IPS DF 6.9 (cell line): ENCODE measurements at places on chromosomes 4 and X.

DNA sequence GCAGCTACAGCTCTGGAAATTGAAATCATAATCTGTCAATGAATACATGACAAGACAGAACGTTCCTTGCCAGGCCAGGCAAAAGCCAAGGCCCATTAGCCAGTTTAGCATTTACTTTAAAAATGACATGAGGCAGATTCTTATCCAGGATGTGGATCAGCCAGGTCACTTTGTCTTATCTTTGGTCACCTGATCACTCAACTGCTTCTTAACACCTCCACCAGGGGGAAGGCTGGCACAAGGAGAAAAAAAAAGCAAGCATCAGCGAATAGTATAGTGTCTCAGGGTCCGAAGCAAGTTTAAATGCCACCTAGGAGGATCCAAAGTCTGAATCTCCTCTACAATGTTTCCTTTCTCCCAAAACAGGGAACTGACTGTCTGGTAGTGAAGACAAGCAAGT, 18.8 kb downstream of the ATP1B4 start:
- no peaks in the 10 kb centered on the region for H3K4me1 ChIP-seq
- H3K27me3 ChIP-seq, result no peaks in the 10 kb centered on the region
- H3K36me3 ChIP-seq, result no peaks in the 10 kb centered on the region
- H3K4me3 ChIP-seq, result no peak overlapping the region
- DNase-seq, result peak; percentile 7

DNA sequence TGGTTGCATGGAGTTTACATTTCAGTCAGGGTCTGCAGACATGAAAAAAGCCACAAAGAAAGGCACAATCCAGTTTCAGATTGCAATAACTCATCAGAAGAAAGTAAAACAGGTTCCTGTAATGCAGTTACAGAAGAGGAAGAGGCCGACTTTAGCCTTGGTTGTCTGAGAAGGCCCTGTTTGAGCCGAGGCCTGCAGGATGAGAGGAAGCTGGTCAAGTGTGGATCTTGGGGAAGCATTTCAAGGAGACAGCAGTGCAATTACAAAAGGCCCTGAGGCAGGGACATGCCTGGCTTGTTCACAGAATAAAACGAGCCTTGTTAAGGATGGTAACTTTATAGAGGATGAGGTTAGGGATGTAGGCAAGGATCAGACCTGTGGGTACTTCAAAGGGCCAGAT, 62.4 kb downstream of the AFF2 start:
- no peaks in the 10 kb centered on the region for H3K36me3 ChIP-seq
- no peaks in the 10 kb centered on the region for H3K27me3 ChIP-seq
- no peak overlapping the region for H3K27ac ChIP-seq
- H3K4me1 ChIP-seq, result no peaks in the 10 kb centered on the region
- H3K4me3 ChIP-seq, result no peak overlapping the region

DNA sequence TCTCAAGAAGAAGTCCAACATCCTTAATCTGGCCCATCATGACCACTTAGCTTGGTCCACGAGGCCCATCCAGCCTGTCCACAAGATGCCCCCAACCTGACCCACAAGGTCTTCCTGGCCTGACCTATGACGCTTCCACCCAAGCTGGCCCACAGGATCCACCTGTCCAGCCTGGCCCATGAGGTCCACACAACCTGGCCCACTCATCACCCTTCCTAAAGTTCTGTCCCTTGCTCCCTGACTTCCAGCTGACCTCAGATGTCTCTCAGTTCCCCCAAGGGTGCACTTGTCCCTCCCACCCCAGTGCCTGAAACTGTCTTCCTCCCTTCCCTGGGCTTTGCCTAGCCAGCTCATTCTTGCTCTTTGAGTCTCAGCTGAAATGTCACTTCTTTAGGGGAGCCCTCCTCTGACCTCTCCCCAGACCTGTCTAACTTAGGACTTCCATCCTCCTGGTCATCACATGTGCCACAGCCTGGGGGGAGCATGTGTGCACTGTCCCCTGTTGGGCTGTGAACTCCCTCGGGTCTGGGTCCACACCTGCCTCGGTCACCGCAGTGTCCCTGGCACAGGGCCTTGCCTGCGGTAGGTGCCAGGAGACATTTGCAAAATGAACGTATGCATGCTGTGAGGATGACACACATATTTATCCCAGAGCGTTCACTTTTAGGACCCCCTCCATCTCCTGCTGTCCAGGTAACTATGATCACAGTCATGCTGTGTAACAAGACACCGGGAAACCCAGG, 61.7 kb downstream of the EVC start:
- H3K27ac ChIP-seq, result no peak overlapping the region
- H3K4me3 ChIP-seq, result no peak overlapping the region

DNA sequence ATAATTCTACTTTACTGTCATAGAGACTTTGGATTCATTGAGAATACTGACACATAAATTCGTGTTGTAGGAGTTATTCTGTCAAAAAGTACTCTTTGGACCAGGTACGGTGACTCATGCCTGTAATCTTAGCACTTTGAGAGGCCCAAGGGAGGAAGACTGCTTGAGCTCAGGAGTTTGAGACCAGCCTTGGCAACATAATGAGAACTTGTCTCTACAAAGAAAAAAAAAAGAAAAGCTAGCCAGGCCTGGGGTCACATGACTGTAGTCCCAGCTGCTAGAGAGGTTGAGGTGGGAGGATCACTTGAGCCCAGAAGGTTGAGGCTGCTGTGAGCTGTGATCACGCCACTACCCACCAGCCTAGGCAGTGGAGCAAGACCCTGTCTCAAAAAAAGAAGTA, 54.9 kb downstream of the WDR19 start:
- H3K27ac ChIP-seq, result no peak overlapping the region
- no peaks in the 10 kb centered on the region for H3K4me1 ChIP-seq
- no peak for DNase-seq
- no peak overlapping the region for H3K4me3 ChIP-seq
- no peaks in the 10 kb centered on the region for H3K27me3 ChIP-seq

DNA sequence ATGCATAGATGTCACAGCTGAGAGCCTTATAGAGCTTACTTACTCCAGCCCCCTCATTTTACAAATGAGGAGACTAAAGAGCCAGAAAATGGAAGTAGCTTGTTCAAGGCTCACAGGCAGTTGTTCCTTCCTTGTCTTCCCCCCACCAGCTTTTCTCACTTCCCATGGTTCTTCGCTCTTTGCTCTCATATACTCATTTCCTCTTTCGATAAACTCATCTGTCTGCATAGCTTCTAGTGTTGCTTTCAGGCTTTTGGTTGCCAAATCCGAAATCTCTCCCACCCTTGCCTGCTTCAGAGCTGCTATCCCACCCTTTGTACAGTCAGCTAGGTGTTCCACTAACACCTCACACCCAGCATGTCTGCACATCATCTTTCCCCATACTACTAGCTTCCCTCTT, 25.0 kb upstream of the GJB1 start:
- no peak overlapping the region for H3K27ac ChIP-seq
- no peaks in the 10 kb centered on the region for H3K27me3 ChIP-seq
- no peak for DNase-seq
- no peak overlapping the region for H3K4me3 ChIP-seq
- no peaks in the 10 kb centered on the region for H3K36me3 ChIP-seq
- no peaks in the 10 kb centered on the region for H3K4me1 ChIP-seq

DNA sequence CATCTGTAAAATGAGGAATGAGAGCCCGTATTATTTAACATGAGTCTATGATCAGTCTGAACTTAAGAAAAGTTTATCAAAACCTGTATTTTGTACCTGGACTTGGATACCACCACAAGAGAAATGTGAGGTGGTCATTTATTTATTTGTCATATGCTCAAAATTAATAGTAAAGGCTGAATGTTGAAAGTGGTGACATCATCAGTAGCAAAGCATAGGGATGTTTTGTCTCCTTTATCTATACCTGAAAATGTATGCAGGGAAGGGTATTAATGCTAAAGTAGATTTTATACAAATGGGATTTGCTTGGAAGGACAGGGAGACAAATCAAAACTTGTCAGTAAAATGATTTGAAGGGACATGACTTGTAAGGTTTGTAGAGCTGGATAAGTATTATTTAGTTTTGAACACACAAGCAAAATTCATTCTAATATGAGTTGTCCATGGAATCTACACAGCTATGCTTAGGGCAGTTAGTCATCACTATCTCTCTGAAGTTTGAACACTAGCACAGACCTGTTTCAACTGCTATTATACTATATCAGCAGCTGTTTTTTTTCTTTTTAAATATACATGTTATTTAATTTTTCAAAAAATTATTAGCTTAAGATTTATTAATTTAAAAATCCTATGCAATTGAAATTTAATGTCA, 52.4 kb upstream of the GUCY1A1 start:
- no peaks in the 10 kb centered on the region for H3K36me3 ChIP-seq
- no peaks in the 10 kb centered on the region for H3K27me3 ChIP-seq
- no peaks in the 10 kb centered on the region for H3K4me1 ChIP-seq

DNA sequence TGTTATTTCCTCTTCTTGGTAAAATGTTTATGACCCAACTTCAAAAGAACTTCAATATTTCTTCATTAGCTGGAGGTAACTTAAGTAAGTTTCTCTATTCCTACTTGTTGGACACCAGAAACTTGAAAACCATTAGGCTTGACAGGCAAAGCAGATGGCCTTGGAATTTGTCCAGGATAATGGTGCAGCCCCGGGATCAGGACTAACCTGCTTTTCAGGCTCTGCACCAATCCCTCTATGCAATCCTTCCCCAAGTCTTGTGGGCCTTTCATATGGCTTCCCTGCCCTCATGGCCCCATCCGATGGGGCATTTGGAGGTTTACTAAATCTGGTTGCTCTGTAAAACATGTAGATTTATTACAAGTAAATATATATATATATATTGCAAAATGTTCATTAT, 68.5 kb downstream of the SPINK2 start:
- no peaks in the 10 kb centered on the region for H3K27me3 ChIP-seq
- DNase-seq, result no peak
- H3K27ac ChIP-seq, result no peak overlapping the region

DNA sequence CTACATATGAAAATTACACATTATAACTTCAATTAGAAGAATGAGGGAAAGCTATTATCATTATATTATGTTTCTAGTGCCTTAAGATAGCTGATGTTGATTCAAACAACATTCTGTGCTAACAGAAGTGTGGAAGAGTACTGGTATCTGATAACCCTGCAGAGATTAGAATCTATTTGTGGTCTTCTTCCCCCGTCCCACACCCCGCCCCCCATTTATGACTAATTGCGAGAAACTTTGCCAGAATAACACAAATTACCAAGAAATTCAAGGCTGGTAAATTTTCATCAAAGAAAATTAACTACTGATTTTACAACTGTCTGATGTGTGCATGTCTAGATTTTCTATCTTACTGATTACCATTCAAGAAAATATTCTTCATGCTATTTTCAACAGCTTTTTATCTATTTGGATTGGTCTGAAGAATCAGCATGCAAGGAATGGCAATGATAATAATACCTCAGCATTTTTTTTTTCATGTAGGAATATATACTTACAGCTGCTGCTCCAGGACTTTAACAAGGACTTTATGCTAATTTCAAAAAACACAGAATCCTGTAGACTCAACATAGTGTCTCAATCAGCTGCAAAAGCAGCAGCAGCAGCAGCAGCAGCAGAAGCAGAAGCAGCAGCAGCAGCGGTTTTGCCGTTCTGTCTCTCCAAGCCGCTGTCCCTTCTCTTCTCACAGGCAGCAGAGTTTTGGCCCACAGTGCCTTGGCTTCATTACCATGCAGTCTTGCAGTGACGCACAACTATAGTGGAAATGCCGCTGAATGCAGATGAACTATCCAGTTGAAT, 126.7 kb downstream of the FRYL start:
- H3K36me3 ChIP-seq, result no peaks in the 10 kb centered on the region
- no peak overlapping the region for H3K27ac ChIP-seq
- no peaks in the 10 kb centered on the region for H3K4me1 ChIP-seq
- H3K27me3 ChIP-seq, result no peaks in the 10 kb centered on the region
- DNase-seq, result no peak

GRCh38 chr4:129532573-129532972, 436.6 kb downstream of the C4orf33 start:
- H3K27me3 ChIP-seq, result no peaks in the 10 kb centered on the region
- no peaks in the 10 kb centered on the region for H3K4me1 ChIP-seq
- H3K36me3 ChIP-seq, result no peaks in the 10 kb centered on the region
- no peak overlapping the region for H3K27ac ChIP-seq
- no peak for DNase-seq

DNA sequence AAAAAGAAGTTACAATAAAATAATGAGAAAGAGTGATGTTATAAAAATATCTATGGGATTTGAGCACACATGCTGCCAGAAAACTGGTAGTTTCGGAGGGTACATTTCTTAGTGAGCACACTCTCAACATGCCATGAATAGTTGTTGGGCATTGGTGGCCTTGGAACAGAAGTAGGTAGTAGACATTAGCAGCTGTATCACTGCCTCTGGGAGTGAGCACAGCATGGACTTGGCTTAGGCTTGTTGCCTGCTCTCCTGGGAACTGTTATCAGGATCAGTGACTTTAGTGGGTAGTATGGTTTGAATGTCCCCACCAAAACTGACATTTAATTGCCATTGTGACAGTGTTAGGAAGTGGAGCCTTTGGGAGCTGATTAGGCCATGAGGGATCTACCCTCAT, 13.3 kb upstream of the PDLIM3 start:
- H3K36me3 ChIP-seq, result no peaks in the 10 kb centered on the region
- no peak overlapping the region; the same call in 1 of the 2 replicates for H3K4me3 ChIP-seq
- no peak overlapping the region for H3K27ac ChIP-seq
- no peak for DNase-seq
- H3K4me1 ChIP-seq, result no peaks in the 10 kb centered on the region

DNA sequence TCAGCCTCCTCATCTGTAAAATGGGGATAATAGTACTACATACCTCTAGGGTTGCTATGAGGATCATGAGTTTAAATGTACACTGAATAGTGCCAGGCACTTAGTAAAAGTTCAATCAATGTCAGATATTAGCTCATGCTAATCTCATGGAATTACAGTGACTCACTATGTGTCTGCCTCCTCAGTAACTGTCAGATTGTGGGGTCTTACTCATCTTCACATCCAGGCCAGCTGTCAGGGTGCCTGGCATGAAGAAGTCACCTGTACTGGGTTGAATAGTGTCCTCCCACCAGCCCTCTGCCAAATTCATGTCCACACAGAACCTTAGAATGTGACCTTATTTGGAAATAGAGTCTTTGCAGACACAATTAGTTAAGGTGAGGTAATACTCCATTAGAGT, 54.3 kb upstream of the STIM2 start:
- no peaks in the 10 kb centered on the region for H3K27me3 ChIP-seq
- H3K4me3 ChIP-seq, result no peak overlapping the region
- no peaks in the 10 kb centered on the region for H3K36me3 ChIP-seq

GRCh38 chrX:39814391-39814790, 283.4 kb downstream of the BCOR start:
- H3K27ac ChIP-seq, result no peak overlapping the region
- H3K4me3 ChIP-seq, result no peak overlapping the region
- no peaks in the 10 kb centered on the region for H3K36me3 ChIP-seq

GRCh38 chr4:47143261-47143660, 111.9 kb downstream of the GABRB1 start:
- H3K27me3 ChIP-seq, result no peaks in the 10 kb centered on the region
- no peak overlapping the region for H3K4me3 ChIP-seq
- H3K36me3 ChIP-seq, result no peaks in the 10 kb centered on the region
- H3K27ac ChIP-seq, result no peak overlapping the region
- no peak for DNase-seq
